ENCODE measurements at places on chromosomes 4 and X.

- no peak for DNase-seq
Observed at GRCh38 chr4:54308110-54308509, 79.0 kb downstream of the PDGFRA start.

DNA sequence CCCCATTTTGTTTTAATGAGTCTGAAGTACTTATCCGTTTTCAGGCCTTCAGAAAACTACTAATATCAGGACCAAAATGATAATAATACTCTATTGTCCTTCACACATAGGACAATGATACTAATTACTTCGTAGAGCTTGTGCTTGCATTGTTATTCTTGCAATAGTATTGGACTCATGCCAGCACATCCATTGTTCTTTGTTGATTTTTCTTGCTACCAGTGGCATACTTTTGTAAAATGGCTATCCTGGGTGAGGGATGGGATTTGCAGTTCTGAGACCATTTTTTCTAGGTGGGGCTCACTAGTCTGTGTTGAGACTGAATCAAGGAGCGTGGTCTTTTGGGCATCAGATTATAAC is 195.3 kb downstream of the MAML3 start:
- no peak for DNase-seq

DNA sequence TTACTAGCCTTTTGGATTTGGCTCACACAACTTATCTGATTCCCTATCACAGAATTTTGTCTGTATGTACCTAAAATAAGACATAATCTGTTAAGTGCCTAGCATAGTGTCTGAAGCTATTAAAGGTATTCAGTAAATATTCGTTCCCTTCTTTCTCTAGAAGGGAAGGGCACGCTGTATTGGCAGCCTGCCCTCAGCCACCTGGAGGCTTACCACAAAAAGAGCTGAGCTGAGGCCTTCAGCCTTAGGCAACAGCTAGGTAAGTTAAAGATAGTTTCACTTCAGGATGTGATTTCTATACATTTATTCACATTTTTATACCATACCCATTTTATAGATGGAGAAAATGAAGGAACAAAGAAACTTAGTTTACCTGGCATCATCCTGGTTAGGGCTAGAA is 400.0 kb upstream of the LCORL start:
- DNase-seq = no peak

DNA sequence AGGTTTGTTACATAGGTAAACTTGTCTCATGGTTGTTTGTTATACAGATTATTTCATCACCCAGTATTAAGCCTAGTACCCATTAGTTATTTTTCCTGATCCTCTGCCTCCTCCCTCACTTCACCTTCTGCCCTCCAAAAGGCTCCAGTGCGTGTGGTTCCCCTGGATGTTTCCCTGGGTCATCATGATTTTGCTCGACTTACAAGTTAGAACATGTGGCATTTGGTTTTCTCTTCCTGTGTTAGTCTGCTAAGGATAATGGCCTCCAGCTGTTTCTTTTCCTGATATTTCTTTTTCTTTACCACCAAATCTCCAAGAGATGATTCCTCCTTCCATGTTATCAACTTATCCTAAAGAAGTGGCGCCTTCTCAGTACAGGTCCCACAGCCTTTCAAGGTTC is 543.1 kb upstream of the ADGRL3 start:
- DNase-seq = no peak

- DNase-seq = no peak
Observed at GRCh38 chr4:127832585-127832984, 48.1 kb upstream of the PLK4 start.

- DNase-seq = no peak
Observed at GRCh38 chr4:40909363-40909876, 159.7 kb downstream of the NSUN7 start.

GRCh38 chr4:94338681-94339351 is 3.8 kb downstream of the HPGDS start:
- DNase-seq = no peak

GRCh38 chr4:163540977-163541376 is 46.5 kb downstream of the TMA16 start:
- DNase-seq = no peak

DNA sequence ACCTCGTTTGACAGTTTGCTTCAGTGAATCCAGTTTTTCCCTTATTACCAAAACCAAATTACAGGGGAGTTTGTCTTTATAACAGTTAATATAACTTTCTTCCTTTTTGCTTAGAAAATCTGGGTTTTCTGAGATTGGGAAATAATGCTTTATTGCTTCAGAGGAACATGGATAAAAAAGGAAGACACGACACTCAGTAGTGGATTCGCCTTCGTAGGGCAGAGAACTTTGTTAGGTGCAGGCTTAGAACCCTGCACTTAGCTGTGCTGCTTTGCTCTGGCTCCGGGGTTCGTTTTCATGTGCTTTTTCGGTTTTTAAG is 188.2 kb downstream of the SOWAHB start:
- DNase-seq = no peak

DNA sequence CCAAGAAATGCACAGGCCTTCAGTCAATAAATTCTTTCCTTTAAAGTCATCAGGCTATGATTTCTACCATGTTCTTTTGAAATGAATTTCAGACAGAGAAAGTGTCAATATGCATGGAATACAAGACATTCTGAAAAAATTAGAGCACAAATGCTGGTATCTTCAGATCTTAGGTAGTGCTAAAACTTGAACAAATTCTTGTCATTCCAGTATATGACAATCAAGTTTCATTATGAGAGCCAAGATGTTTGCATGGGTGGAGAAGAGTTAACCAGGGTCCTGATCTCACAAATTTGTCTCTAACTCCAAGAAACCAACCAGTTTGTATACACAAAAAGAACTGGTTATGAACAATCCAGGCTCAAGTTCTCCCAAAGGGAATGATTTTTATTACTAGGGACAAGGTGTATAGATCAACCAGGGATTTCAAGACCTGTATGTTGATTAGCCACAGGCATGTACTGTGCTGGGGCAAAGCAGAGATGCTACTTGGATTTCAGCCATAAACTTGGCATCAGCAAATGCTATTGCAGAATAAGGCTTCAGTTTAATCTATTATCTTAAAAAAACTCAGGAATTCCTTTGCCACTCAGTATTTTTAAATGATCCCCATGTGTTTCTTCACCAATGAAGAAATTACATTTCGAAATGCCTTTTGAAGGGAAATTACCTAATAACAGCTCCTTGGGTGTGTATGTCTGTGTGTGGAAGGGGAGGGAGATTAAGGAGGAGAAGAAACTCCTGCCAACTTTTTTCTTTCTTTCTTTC is 69.7 kb downstream of the FANCB start:
- no peak for DNase-seq

GRCh38 chr4:182752158-182752910 is 164.9 kb downstream of the DCTD start:
- no peak for DNase-seq

GRCh38 chr4:24751926-24752539 is 43.3 kb upstream of the SOD3 start:
- DNase-seq = no peak

DNA sequence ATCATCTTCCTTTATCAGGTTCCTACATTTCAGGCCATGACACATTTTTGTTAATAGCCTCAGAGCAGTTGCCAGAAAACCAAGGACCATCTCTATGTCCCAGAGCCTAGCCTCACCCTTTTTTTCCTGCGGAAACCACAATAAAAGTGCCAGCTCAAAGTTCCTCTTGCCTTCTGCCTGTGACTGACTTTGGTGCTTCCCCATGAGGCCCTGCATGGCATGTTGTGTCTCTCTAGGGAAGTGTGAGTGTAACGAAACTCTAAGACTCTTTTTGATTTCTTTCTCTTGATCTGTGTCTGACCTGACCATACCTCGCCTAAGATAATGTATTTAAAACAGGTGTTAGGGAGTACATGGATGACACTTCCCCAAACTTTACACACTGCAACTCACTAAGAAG is 642.3 kb upstream of the BOD1L1 start:
- no peak for DNase-seq

- DNase-seq = no peak
Observed at GRCh38 chr4:6469898-6470501, 2.4 kb downstream of the PPP2R2C start.

GRCh38 chr4:79917246-79917645 is 155.8 kb downstream of the ANTXR2 start:
- DNase-seq = no peak

DNA sequence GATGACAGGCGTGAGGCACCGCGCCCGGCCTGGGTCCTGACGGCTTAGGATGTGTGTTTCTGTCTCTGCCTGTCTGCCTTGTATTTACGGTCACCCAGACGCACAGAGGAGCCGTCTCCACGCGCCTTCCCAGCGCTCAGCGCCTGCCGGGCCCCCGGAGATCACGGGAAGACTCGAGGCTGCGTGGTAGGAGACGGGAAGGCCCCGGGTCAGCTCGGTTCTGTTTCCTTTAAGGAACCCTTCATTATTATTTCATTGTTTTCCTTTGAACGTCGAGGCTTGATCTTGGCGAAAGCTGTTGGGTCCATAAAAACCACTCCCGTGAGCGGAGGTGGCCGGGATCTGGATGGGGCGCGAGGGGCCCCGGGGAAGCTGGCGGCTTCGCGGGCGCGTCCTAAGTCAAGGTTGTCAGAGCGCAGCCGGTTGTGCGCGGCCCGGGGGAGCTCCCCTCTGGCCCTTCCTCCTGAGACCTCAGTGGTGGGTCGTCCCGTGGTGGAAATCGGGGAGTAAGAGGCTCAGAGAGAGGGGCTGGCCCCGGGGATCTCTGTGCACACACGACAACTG is 1.3 kb downstream of the SHOX start:
- no peak for DNase-seq

DNA sequence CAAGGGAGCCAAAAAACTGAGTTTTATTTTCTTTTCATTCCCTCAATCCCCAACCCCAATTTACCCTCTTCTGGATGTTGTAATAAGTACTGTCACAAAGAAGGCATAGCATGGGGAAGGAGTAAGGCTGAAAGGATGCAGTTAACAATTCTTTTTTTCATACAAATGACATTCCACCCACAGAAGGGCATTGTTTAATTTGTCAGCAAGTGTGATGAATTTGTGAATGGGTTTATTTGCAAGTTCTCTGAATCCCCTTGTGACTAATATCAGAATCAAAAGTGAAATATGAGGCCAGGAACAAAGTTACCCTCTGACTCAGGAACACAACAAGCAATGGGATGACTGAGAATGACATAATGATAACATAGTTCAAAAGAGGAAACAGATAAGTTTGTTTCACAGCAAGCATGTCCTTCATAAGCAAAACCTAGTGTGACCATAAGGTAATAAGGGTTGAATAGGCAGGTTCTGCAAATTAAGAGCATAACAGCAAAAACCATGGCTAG is 2.1 kb downstream of the GEMIN8 start:
- DNase-seq = no peak

DNA sequence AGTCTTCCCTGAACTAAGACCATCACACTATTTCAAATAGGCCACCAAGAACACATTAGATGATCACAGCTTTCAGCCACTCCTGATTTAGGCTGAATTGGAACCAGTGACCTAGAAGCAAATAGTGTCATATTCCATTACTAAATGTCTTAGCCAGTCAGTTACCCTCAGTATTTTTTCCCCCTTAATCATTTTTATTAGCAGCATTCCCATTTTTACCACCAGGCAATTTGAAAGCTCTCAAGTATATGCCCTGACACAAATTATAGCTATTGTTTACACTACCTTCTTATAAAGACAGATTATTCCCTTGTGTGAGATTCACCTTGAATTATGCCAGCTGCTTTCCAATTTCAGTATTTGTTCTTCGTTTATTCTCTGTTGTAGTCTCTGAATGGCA is 1146.9 kb downstream of the PDHA2 start:
- DNase-seq = no peak

- DNase-seq = no peak
Observed at GRCh38 chrX:133655275-133656265, 240.3 kb upstream of the GPC4 start.

DNA sequence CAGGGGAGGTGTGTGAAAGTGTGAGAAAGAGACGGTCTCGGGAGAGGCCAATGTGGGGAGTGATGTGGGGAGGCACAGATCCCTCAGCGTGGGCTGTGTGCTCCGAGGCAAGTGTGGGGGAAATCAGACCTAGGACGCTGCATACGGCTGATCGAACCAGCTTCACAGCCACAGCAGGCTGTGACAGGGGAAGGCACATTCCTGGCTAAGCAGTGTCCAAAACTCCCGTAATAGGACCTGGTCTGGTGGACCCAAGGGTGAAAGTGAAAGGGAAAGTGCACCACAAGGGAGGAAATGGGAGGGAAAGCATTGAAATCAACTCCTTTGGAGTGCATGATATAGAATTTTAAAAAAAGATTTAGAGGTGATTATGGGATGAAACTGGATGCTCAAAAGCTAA is 10.9 kb upstream of the RHOXF2 start:
- DNase-seq = no peak

GRCh38 chrX:124211312-124211942 is 121.0 kb upstream of the TEX13D start:
- DNase-seq = no peak

DNA sequence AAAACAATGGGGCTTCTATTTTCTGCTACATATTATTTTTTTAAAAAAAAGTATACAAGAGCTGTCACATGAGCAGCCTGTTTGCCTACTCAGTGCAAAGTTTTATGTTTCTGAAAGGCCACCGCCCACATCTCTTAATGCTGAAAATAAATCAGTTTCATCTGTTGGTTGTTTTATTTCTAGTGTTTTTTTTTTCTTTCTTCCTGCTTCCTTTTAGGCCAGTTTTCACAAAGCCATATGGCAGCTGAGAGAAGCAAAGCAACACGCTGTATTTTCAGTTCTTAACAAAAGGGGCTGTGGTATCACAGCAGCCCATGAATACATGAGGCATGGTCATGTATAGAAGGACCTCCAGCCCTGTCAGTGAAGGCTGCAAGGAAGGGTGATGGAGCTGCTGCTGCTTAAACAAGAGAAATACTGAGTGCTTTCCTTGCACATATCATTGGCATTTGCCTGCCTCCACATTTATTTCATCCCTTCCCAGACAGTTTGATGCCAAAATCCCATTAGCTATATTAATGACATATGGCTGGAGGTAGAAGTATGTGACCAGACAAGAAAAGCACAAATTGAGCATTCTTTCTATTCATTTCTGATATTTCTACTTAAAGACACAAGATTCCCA is 172.5 kb downstream of the PCDH18 start:
- DNase-seq = no peak

DNA sequence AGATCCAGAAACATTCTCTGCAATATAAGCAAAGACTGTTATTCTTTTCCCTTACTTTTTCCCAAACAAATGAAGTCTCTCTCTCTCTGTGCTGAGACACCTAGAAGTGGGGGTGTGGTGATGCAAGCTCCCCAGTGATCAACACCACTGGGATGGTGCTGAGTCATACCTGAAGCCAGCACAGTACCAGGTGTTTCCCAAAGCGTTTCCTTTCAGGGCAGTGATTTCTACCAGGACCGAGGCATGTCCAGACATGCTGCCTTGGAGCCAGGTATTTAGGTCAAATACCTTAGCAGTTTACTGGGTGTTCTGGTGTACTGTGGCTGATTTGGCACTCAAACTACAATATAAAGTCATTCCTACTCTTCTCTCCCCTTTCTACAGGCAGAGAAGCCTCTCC is 726.5 kb downstream of the FAM133A start:
- DNase-seq = no peak

DNA sequence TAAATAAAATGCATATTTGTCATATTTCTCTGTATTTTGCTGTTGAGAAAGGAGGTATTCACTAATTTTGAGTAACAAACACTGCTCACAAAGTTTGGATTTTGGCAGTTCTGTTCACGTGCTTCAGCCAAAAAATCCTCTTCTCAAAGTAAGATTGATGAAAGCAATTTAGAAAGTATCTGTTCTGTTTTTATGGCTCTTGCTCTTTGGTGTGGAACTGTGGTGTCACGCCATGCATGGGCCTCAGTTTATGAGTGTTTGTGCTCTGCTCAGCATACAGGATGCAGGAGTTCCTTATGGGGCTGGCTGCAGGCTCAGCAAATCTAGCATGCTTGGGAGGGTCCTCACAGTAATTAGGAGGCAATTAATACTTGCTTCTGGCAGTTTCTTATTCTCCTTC is 3.3 kb downstream of the HTT start:
- DNase-seq = no peak
